ENCODE measurements at places on chromosomes 16 and 17.
A peak's percentile ranks its signal among the peaks of the same experiment; 100 is the strongest.

- no peak for DNase-seq
Measured at GRCh38 chr17:45104029-45104428, 28.3 kb downstream of the PLCD3 start.

- DNase-seq, result no peak
Measured at GRCh38 chr17:16171613-16172012, 43.7 kb downstream of the NCOR1 start.

DNA sequence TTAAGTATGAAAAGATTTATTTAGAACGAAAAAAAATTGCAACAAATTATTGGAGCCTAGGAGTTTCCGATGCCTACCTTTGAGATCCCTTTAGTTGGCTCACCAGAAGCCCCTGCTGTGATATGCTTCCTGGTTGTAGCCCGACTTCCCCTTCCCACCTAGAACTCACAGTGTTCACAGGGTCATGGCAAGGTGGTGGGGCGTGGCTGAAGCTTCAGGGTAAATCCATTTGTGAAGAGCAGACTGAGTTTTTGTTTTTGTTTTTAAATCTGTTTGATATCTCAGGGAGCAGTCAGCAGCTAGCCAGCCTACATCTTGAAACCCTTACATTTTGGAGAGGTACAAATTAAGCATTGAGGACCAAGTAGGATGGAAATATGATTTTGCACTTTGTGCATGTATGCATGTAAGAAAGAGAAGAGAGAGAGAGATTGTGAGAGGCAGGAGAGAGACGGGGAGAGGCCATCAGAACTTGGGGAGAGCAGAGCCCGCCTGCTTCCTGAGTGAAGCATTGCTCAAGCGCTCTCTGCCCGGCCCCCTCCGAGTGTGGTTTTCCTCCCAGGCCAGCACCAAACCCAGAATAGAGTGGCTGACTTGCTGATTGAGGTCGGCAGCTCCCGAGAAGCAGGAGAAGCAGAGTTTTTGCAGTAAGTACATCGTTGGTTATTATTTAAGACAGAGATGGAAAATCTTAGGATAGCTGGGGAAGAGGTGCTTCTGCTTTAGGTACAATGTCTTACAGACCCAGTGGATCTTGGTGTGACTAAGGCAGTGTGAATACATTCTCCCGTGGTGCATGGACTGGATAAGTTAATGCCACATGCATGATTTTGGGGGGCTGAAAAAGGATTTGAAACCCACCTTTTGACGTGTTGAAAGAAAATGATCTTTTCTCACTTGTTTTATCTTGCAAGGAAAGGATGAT lies 64.2 kb downstream of the SPECC1 start:
- DNase-seq, result no peak

DNA sequence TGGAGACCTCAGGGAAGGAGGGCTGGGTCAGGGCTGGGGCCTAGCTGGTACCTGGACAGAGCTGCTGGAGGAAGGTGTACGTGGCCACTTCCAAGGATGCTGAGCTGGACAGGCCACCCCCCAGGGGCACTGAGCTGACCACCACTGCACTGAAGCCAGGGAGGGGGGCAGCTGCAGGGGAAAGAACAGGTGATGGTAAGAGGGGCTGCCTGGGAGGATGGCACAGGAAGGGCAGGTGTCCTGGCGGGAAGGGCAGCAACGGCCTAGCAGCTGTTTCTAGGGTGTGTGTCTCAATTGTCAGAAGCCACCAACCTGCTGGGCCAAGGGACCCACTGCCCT lies 1.8 kb downstream of the GALK1 start:
- no peak for DNase-seq

DNA sequence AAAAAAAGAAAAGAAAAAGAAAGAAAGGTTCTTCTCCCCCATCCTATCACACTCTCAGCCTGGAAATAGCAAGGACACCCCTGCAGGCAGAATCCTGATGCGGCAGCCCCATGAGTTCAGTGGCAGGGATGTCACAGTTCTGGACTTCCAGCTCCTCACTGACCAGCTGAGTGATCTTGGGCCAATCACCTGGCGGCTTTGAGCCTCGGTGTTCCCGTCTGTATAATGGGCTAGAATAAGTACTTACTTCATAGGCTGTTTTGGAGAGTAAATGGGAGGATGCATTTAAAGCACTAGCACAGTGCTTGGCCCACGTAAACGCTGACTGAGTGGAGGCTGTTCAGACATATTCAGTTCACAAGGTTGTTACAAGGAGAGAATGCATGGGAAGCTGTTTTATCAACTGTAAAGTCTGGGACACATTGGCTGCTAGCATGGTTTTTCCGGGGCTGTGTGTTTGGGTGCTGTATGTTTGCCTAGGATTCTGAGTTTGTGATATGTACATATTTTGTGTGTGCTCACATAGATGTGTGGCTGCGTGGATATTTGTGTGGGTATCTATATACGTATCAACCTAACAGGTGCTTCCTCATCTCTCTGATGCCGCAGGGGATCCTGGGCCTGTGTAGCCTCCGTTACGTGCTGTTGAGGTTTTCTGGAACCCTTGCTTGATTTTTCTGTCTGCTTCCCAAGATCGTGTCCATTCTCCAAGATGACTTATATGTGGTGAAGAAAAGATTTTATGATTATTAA lies 3.4 kb downstream of the BHLHA9 start:
- DNase-seq, result no peak

GRCh38 chr16:81758376-81758775 lies 20.7 kb upstream of the PLCG2 start:
- no peak for DNase-seq

- DNase-seq, result no peak
Measured at GRCh38 chr17:74190807-74191406, 12.6 kb upstream of the RPL38 start.

DNA sequence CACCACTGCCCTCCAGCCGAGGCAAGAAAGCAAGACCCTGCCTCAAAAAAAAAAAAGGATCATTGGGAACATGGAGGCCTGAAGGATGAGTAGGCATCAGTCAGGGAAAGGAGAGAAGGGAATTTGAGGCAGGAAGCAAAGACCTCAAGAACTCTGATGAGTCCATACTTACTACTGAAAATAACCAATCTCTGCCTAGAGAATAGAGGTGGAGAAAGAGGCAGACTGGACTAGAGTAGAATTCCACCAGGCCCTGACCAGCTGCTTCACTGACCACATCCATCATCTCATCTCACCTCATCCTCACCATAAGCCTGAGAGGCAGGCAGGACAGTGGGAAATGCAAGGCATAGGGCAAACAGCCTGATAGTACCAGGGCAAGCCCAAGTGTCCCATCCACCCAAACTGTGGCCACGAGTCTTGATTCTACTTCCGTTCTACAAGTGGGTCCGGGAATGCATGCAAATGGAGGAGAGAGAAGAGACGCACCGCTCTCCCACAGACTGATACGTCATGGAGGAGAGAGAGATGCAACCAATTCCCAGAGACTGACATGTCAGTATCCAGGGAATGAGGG lies 17.1 kb downstream of the ANKRD11 start:
- no peak for DNase-seq

- DNase-seq, result no peak
Measured at GRCh38 chr17:43864161-43864984, 17.4 kb downstream of the CD300LG start.

DNA sequence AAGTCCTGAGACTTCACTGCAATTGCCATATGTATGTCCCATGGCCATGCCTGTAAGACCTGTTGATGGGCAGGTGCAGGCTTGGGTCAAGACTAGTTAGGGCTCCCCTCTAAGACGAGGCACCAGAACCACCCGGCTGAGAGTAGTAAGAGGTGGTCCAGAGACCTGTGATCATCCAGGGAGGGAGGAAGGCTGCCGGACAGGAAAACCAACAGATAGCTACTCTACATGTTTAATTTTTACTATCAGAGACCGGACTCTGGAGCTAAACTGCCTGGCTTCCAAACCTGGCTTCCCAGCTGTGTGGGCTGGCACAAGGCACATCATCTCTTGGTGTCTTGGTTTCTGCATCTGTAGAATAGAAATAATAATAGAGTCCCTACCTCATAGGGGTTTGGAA lies 73.0 kb downstream of the ERCC4 start:
- no peak for DNase-seq

DNA sequence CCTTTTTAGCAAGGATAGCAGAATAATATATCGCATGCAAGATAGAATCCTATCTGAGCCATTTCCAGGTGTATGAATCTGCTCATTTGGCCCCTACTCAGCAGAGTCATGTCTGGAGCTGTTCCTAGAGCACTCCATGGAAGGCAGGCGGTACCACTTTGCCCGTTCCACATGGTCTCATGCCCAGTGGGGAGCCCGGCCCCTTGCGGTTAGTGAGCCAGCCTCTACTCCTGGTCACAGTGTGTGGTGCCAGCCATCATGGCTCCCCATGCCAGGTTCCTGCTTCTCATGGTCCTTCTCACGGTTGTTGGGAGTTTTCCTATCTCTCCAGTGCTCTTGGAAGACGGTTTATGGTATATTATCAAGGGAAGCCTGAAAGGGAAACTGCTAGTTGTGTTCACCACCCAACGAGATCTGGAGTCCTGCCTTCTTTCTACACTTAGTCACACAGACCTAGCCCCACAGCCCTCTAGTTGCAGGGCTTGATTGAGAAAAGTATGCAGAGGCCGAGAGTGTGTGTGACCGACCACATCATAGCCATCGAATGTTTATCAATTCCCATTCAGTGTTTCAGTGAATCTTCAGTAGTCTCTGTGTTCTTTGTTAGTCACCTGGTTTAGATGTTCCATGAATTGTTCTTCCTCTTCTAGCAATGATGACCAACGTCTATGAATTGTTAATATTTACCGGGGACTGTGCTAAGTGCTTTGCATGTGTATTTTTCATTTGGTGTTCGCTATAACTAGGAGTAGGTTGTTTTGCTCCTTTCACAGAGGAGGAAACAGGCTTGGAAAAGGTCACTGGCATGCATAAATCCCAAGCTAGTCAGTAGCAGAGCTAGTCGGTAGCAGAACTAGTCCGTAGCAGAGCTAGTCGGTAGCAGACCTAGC lies 9.6 kb downstream of the JPT2 start:
- no peak for DNase-seq

DNA sequence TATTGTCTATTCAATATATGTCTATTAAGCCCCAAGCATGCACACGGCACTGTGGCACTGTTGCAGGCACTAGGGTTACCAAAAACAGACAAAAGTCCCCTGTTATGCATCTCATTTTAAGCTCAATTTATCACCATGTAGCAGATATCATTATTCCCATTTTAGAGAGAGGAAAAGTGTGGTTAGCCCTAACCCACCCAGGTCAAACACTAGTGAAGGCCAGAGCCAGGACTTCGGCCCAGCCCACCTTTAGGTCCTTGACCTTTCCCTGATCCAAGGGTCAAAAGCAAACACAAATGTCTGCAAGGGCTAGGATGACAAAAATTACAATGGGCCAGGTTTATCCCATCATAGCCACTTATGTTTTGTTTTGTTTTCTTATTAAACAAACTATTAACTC lies 130.3 kb upstream of the NUDT7 start:
- DNase-seq, result no peak

GRCh38 chr16:50994995-50995394 lies 156.1 kb downstream of the SALL1 start:
- DNase-seq, result no peak

DNA sequence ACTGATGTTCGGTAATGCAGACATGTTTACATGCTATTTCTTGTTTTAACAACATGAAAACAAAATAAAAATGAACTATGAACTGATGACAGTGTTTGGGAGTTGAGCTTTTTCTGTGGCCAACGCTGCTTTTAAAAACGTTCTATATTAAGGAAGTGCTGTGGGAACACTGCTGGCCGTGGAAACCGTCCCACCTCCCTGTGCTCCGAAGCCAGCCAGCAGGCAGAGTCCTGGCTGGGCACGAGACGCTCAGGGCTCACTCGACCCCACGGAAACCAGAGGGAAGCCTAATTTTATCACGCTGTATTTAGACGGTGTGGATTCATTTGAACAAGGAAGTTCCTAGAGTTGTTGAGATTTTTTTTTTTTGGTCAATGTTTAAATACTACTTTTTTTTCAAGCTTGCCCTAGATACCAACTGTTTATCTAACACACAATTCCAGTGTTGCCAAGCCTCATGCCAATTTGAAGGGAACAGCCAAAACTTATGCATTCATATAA lies 25.8 kb downstream of the ADCY9 start:
- no peak for DNase-seq

- DNase-seq, result no peak
Measured at GRCh38 chr17:49483599-49484509, 11.2 kb upstream of the NGFR start.

- no peak for DNase-seq
Measured at GRCh38 chr17:78853926-78854394, 13.3 kb upstream of the USP36 start.

GRCh38 chr17:3993493-3994220 lies 29.4 kb upstream of the ATP2A3 start:
- DNase-seq, result no peak

DNA sequence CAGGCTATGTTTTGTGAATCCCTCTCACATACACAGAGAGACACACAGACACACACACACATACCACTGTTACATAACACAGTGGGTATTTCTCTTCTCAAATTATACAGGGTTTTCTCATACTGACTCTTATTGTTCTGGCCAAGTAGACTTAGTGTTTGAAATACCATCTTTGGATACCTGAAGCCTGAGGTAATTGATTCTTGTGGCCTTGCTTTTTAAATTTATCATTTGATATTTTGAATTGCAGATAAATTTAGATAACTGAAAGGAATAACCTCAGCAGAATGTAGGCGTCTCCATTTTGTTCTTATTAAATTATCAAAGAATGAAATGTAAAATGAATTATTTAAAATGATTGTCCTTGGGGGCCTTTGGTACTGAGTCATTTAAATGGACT lies 223.8 kb downstream of the LGALS9B start:
- DNase-seq, result no peak

DNA sequence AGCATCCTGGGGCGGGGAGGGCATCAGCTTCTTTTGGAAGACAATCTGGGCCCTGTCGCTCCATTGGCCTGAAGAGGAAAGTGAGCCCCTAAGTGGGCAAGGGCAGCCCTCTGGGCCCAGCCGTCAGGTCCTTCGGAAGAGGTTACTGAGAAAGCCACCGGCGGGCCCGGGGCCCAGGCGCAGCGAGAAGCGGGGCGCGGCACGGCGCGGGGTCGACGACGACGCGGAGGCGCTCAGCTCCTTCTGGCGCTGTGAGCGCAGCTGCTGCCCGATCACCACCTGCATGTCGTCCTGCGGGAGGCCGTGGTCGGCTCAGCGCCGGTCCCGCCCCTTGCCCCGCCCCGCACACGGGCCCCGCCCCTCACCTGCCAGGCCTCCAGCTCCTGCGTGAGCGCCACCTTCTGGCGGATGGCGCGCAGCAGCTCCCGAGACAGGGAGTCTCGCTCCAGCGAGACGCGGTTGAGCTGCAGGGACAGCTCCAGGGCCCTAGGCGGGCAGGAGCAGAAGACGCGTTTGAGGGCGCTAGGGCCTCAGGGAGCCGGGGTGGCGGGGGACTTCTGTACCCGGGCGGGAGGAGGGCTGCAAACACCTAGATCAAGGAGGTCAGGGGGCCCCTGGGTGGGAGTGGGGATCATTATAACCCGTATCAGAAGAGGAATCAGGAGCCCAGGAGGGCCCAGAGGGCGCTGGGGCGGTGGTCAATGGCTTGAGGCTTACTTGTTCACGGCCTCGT lies 4.3 kb downstream of the THOC6 start:
- DNase-seq, result peak; percentile 74

DNA sequence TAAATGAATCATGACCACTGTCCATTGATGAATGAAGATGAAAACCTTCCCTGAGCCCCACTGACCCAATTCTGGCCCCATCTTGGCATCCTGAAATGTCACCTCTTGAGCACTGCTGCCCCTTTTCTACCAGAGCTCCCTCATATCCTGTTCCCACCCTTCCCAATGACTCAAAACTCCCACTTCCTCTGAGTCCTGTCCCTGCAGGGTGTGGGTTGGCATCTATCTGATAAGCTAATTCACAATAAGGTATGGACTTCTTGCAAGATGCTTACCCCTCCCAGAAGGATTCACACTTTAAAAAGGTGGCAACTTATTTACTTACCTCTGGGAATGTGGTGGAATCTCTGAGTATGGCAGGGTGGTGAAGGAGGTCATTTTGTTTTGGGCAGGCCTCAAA lies 13.3 kb upstream of the CSNK2A2 start:
- no peak for DNase-seq
